Activated naive CD4-positive, alpha-beta T cell (primary cell): ENCODE measurements at places on chromosomes 1 and 21.

- no peak for DNase-seq
Measured at GRCh38 chr1:178354816-178355215, 141.9 kb downstream of the CLEC20A start.

DNA sequence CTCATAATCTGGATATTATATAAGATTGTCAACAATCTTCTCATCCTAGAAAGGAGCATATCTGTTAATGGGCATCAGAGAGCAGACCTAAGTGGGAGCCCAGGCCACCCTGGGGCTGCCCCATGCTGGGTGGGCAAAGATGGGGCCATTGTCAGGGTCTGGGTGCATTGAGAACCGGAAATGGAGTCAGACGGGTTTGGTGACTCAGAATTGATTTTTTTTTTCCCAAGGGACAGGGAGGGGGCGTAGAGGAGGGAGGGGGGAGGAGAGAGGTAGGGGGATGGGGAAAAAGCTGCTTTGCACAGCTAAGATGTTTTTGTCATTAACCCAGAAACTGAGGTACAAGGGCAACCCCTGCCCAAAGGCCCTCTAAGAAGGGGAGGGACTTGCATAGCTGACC lies 1.3 kb downstream of the ATXN7L2 start:
- no peak for DNase-seq

DNA sequence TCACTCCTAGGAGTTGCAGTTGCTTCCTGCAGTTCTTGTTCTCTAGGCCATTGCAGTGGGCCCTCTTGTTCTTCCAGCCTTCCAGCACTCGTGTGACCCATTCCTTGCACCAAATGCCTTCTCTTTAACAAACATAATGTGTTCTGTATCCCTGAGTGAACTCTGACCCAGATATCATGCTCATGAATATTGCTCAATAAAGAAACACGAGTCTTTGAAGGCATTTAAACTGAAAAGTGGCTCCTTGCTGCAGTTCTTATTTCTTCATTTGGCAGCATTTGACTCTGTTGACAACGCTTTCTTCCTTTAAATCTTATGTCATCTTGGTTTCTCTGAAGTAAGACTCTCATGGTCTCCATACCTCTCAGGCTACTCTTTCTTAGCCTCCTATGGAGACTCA lies 100.7 kb upstream of the PDE4B start:
- DNase-seq: no peak

DNA sequence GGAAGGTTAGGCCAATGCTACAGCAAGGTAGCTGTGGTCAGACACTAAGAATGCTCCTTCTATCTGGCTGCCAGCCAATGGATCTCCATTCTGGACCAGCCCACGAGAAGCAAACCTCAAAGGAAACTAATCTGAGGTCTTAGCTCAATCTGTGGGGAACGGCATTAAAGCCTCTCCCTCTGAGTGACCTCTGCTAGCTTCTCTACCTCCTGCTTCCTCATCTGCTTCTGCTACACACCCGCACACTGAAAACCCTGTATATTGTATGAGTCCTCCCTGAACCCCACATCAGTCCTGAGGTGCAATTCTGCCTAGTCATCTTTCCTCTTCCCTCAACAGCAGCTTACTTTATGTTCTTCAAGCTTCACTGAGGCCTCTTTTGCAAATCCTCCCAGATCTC lies 6.9 kb upstream of the GALE start:
- DNase-seq: no peak

- DNase-seq: no peak
Measured at GRCh38 chr1:33433509-33434362, 2.8 kb upstream of the PHC2 start.

- no peak for DNase-seq
Measured at GRCh38 chr1:24915816-24916602, 14.1 kb downstream of the RUNX3 start.
